ENCODE measurements at places on chromosomes 3 and 15. TPM values are rescaled to one million over a fixed set of nuclear protein-coding genes. Genes with fewer than 3 reads are reported as not detected.

Gene PLA1A
- 0.31 TPM for total RNA-seq

Gene DUSP7
- 14.1 TPM for total RNA-seq

GRCh38 chr3:133152056-133152455, 113.9 kb downstream of the TMEM108 start:
- no peak for DNase-seq

Gene ACKR2
- 0.44 TPM for total RNA-seq

DNA sequence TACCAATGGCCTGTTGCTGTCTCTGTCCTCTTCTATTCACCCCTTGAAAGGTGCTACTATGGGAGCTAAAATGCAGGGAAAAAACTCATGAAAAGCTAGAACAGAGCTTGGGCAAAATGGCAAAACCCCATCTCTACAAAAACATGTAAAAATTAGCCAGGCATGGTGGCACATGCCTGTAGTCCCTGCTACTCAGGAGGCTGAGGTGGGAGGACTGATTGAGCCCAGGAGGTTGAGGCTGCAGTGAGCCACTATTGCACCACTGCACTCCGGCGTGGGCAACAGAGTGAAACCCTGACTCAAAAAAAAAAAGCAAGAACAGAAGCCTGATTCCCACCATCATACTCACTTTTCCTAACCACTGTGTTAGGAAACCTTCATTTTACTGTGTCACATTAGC, 1.9 kb downstream of the MAP4 start:
- peak; percentile 34 for DNase-seq

DNA sequence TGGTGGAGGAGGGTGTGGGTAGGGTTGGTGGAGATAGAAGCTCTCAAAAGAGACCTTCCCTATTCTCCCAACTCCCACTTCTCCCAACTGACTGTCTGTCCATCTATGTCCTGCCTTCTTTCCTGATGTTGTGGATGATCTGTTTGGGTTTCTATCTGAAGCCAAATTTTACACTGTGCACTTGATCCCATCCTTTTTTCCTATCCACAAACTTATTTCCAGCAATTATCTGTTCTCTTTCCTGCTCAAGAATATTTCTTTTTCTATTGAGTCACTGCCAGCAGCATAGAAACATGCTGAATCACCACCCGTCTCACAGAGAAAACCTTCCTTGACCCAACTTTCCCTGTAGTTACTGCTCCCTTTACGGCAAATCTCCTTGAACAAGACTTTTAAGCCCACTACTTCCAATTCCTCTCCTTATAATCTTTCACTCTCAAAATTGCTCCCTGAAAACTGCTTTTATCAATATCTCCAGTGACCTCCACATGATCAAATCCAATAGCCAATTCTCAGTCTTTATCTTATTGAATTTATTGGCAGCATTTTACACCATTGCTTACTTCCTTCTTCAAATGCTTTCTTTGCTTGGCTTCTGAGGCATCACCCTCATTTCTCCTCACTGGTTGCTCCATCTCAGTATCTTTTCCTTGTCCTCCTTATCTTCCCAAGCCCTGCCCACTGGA, 141.2 kb upstream of the SLC7A14 start:
- no peak for DNase-seq

Gene IGSF10
- not detected for total RNA-seq

GRCh38 chr3:28308196-28308595, 40.3 kb upstream of the ZCWPW2 start:
- DNase-seq: no peak

- DNase-seq: no peak
Measured at GRCh38 chr15:51405693-51406523, 64.5 kb downstream of the GLDN start.

- DNase-seq: no peak
Measured at GRCh38 chr3:78881501-78881900, 886.3 kb downstream of the ROBO1 start.

- DNase-seq: no peak
Measured at GRCh38 chr3:145209561-145209960, 951.4 kb downstream of the PLOD2 start.
